ENCODE measurements at places on chromosomes 11 and 22.
A peak's percentile ranks its signal among the peaks of the same experiment; 100 is the strongest.

DNA sequence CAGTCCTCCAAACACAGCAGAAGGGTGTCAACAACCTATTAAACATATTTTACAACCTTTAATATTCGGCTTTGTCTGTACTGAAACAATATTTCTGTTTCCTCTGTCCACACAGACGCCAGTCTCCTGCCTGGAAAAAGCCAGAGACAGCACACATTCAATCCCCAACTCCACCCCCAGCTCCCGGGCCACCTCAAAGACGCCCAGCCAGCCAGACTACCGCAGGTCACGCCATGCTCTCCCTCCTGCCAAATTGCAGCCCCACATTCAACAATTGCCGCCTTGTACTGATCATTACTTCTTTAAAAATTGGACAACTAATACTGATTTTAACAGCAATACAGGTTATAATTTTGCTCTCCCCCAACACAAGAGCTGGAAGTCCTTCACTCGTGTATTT lies 1.2 kb downstream of the SERGEF start:
- peaks cover 9% of the 10 kb centered on the region for H3K4me1 ChIP-seq
- peaks cover 7% of the 10 kb centered on the region for H3K27me3 ChIP-seq
- DNase-seq, result no peak
- H3K36me3 ChIP-seq, result peaks cover 1% of the 10 kb centered on the region

GRCh38 chr11:69067200-69067599 lies 18.5 kb downstream of the TPCN2 start:
- no peaks in the 10 kb centered on the region for H3K4me1 ChIP-seq
- H3K4me3 ChIP-seq, result no peak overlapping the region
- no peaks in the 10 kb centered on the region for H3K36me3 ChIP-seq
- H3K27ac ChIP-seq, result no peak overlapping the region
- DNase-seq, result no peak

GRCh38 chr11:66844496-66845142 lies 1.4 kb downstream of the RCE1 start:
- peaks cover 35% of the 10 kb centered on the region for H3K4me1 ChIP-seq
- DNase-seq, result no peak
- H3K36me3 ChIP-seq, result peaks cover 10% of the 10 kb centered on the region
- H3K27me3 ChIP-seq, result no peaks in the 10 kb centered on the region

GRCh38 chr11:22304337-22304961 lies 33.7 kb upstream of the SLC17A6 start:
- H3K4me1 ChIP-seq, result no peaks in the 10 kb centered on the region
- no peaks in the 10 kb centered on the region for H3K36me3 ChIP-seq
- no peak overlapping the region for H3K27ac ChIP-seq
- H3K27me3 ChIP-seq, result 0 out of 2 replicates have a peak, but pooled peaks cover 2% of the 10 kb centered on the region
- DNase-seq, result peak; percentile 7

DNA sequence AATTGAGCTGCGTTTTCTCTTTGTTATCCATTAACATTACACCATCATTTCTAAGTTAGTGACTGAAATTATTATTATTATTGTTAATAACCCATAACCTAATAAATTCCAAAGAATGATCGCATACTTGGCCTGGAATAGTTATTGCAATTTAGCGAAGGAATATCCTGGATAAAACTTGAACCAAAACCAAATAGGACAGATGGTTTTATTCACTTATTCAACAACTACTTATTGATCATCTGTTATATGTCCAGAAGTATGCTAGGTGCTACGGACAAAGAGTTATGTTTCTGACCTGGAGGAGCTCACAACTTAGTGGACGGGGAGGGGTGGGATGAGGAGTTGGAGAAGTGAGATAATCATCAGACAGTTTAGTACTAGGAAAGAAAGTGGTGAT lies 44.8 kb upstream of the ARHGAP20 start:
- no peaks in the 10 kb centered on the region for H3K27me3 ChIP-seq
- H3K4me3 ChIP-seq, result no peak overlapping the region
- no peak for DNase-seq
- no peak overlapping the region for H3K27ac ChIP-seq

DNA sequence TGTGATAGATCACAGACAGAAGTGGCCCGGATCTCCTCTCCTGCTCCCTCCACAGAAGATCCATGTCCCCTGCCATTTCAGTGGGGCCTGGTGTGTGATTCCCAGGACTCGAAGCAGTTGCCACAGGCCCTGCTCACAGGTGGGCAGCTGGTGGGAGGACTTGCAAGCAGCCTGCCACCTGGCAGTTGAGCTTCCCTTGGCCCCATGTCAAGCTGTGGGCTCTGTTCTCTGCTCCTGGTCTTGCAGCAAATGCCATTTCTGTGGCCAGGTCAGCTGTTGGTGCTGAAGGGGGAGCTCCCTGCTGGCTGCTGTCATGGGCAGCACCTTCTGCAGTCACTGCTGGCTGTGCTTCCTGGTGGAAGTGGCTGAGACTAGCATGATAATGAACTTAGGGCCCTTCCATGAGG lies 59.1 kb upstream of the SLC22A12 start:
- no peaks in the 10 kb centered on the region for H3K4me1 ChIP-seq
- no peak for DNase-seq
- no peaks in the 10 kb centered on the region for H3K36me3 ChIP-seq
- H3K27me3 ChIP-seq, result peaks cover 12% of the 10 kb centered on the region
- H3K27ac ChIP-seq, result no peak overlapping the region
- H3K4me3 ChIP-seq, result no peak overlapping the region

GRCh38 chr11:104968355-104968855 lies at the start of gene CASP4:
CASP4 (minus strand) TSS chr11:104968574; CDS start chr11:104968525, 49 bp downstream.
- H3K4me1 ChIP-seq, result peaks cover 9% of the 10 kb centered on the region
- H3K27me3 ChIP-seq, result no peaks in the 10 kb centered on the region
- peak; percentile 72 for DNase-seq
- no peaks in the 10 kb centered on the region for H3K36me3 ChIP-seq

DNA sequence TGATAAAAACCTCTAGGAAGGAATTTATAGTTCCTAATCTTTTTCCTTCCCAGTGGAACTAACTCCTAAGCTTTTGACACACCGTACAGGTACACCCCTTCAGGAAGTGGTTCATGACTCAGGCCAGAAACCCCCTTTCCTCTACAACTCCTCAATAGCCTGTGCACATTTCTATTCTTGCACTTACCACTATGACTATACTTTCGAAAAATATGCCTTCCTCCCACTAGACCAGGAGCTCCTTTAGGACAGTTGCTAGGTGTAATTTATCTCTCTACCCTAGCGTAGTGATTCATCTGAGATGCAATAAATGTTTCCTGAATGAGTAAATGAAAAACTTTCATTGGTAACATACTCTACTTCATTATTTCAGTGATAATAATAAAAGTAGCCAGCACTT lies 14.5 kb downstream of the MAP6 start:
- H3K36me3 ChIP-seq, result no peaks in the 10 kb centered on the region
- H3K4me1 ChIP-seq, result no peaks in the 10 kb centered on the region
- no peak overlapping the region for H3K27ac ChIP-seq
- no peak overlapping the region for H3K4me3 ChIP-seq

DNA sequence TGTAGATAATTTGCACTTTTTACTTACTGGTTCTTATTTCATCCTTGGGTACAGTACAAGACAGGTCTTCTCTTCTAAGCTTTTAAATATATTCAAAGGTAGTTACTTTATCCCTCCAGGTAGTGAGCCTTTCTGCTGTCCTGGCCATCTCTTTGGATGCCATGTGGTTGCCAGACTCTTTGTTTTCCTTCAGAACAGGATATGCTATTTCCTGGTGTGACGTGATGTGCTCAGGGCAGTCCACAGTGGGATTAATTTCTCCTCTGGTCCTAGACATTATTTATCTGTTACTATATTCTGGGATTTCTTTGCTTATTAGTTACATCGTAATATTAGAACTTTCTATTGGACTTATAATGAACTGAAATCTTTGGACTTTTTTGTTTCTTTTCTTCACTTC lies 63.7 kb downstream of the PPP6R3 start:
- no peak overlapping the region for H3K27ac ChIP-seq
- no peaks in the 10 kb centered on the region for H3K27me3 ChIP-seq
- no peaks in the 10 kb centered on the region for H3K4me1 ChIP-seq
- DNase-seq, result no peak
- no peak overlapping the region for H3K4me3 ChIP-seq
- H3K36me3 ChIP-seq, result peaks cover 44% of the 10 kb centered on the region

GRCh38 chr11:63670096-63670432 lies 1.1 kb downstream of the ATL3 start:
- DNase-seq, result no peak
- peak overlapping the region; percentile 72 for H3K4me3 ChIP-seq
- no peaks in the 10 kb centered on the region for H3K27me3 ChIP-seq
- H3K4me1 ChIP-seq, result peaks cover 16% of the 10 kb centered on the region
- H3K36me3 ChIP-seq, result no peaks in the 10 kb centered on the region

GRCh38 chr11:73465871-73466270 lies 89.7 kb downstream of the RELT start:
- H3K4me1 ChIP-seq, result no peaks in the 10 kb centered on the region
- no peaks in the 10 kb centered on the region for H3K27me3 ChIP-seq
- H3K27ac ChIP-seq, result no peak overlapping the region
- H3K4me3 ChIP-seq, result no peak overlapping the region
- no peak for DNase-seq

GRCh38 chr22:24289741-24290163 lies 19.1 kb downstream of the SPECC1L start:
- peaks cover 23% of the 10 kb centered on the region for H3K4me1 ChIP-seq
- peak overlapping the region; percentile 14 for H3K27ac ChIP-seq
- DNase-seq, result no peak
- H3K27me3 ChIP-seq, result no peaks in the 10 kb centered on the region
- no peak overlapping the region for H3K4me3 ChIP-seq

GRCh38 chr22:40862537-40862936 lies 624 bp upstream of the DNAJB7 start:
- no peaks in the 10 kb centered on the region for H3K27me3 ChIP-seq
- no peak overlapping the region for H3K4me3 ChIP-seq
- H3K36me3 ChIP-seq, result no peaks in the 10 kb centered on the region
- no peak overlapping the region for H3K27ac ChIP-seq

DNA sequence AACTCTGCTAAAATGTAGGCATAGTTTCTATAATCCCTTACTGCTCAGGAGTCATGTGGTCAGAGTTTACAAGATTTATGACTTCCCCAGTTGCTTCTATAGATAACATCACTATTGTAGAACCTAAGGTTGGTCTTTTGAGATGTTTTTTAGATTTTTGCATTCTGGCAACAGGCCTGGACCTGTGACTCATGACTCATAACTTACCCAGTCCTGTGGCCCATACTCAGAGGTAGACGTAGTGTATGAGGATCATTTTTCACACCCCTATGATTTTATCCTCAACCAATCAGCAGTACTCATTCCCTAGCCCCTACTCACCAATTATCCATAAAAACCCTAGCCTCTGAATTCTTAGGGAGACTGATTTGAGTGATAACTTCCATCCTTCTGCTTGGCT lies 384.4 kb upstream of the DDI1 start:
- H3K27me3 ChIP-seq, result no peaks in the 10 kb centered on the region
- H3K27ac ChIP-seq, result no peak overlapping the region
- H3K4me3 ChIP-seq, result no peak overlapping the region
- no peak for DNase-seq
- H3K4me1 ChIP-seq, result no peaks in the 10 kb centered on the region
- H3K36me3 ChIP-seq, result no peaks in the 10 kb centered on the region

- no peak overlapping the region for H3K27ac ChIP-seq
- peaks cover 37% of the 10 kb centered on the region for H3K4me1 ChIP-seq
- DNase-seq, result no peak
- no peaks in the 10 kb centered on the region for H3K27me3 ChIP-seq
Observed at GRCh38 chr11:1747753-1748635, 2.4 kb downstream of the IFITM10 start.

DNA sequence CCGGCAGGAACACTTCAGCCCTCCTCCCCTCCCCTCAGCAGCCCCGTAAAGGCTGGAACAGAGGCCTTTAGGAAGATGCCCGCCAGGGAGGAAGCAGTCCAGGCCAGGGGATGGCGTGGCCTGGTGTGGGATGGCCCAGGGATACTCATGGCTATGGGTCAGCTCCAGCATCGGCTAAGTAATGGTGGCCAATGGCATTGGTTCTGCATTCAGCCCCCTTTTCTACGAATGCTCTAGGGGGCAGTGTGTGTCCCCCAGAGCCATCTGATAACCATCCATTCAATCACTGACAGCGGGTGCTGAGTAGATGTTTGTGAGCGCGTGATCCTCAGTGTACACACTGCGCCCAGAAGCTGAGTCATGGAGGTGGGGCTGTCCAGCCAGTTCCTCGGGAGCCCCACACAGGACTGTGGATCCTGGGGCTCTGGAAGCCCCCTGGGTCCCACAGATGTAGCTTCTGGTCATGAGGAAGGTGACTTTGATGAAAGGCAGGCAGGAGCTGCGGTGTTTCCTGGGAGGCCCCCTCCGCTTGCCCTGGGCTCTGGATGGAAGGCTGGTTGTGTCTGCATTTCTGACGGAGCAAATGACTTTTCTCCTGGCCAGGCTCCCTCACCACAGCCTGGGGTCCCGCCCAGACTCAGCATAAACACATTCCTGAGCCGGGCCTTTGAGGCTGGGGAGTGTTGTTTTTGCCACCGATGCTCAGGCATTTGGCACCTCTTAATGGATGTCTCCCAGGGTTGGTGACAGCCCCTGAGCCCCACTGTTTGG lies 46.5 kb downstream of the FBLN1 start:
- no peak overlapping the region for H3K4me3 ChIP-seq
- H3K4me1 ChIP-seq, result peaks cover 8% of the 10 kb centered on the region
- H3K36me3 ChIP-seq, result no peaks in the 10 kb centered on the region
- DNase-seq, result no peak
- no peak overlapping the region for H3K27ac ChIP-seq
- H3K27me3 ChIP-seq, result no peaks in the 10 kb centered on the region

- H3K27ac ChIP-seq, result no peak overlapping the region
- no peaks in the 10 kb centered on the region for H3K4me1 ChIP-seq
- no peaks in the 10 kb centered on the region for H3K36me3 ChIP-seq
- H3K27me3 ChIP-seq, result no peaks in the 10 kb centered on the region
- no peak overlapping the region for H3K4me3 ChIP-seq
Observed at GRCh38 chr22:23218867-23219251, 38.5 kb downstream of the BCR start.

DNA sequence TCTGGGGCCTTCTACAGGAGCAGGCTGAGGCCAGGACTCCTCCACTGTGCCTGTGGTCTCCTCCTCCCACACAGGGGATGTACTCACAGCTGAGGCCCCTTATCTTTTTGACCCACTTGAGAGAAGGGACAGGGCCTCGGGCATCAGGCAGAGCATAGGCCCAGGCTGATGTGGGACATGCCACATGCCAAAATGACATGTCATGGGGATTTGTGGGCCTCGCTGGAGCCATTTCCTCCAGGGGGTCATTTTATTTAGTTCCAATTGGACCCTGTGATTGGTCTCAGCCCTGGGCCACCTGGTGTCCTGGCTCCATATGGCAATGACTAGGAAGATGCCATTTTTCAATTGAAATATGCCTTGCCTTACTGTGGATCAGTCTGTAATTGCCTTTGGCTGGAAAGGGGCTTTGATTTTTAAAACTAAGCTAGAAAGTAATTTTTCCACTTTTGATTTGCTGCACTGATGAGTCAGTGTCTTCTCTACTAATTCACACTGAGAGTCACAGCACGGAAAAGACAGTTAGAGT lies 171.1 kb upstream of the NAV2 start:
- no peak overlapping the region for H3K4me3 ChIP-seq
- peaks cover 15% of the 10 kb centered on the region for H3K27me3 ChIP-seq
- no peaks in the 10 kb centered on the region for H3K36me3 ChIP-seq
- H3K27ac ChIP-seq, result no peak overlapping the region
- DNase-seq, result no peak
- H3K4me1 ChIP-seq, result no peaks in the 10 kb centered on the region

All from Panc1 (cell line).